ENCODE measurements at places on chromosomes 3 and 15. TPM values are rescaled to one million over a fixed set of nuclear protein-coding genes. Genes with fewer than 3 reads are reported as not detected.

- H3K4me3 ChIP-seq = no peak overlapping the region
- no peak overlapping the region for H3K27ac ChIP-seq
- H3K36me3 ChIP-seq = no peaks in the 10 kb centered on the region
- H3K4me1 ChIP-seq = no peaks in the 10 kb centered on the region
- H3K27me3 ChIP-seq = peaks cover 2% of the 10 kb centered on the region
Observed at GRCh38 chr3:73637042-73637441, 12.3 kb upstream of the PDZRN3 start.

The GJD2 gene
- total RNA-seq = not detected

DNA sequence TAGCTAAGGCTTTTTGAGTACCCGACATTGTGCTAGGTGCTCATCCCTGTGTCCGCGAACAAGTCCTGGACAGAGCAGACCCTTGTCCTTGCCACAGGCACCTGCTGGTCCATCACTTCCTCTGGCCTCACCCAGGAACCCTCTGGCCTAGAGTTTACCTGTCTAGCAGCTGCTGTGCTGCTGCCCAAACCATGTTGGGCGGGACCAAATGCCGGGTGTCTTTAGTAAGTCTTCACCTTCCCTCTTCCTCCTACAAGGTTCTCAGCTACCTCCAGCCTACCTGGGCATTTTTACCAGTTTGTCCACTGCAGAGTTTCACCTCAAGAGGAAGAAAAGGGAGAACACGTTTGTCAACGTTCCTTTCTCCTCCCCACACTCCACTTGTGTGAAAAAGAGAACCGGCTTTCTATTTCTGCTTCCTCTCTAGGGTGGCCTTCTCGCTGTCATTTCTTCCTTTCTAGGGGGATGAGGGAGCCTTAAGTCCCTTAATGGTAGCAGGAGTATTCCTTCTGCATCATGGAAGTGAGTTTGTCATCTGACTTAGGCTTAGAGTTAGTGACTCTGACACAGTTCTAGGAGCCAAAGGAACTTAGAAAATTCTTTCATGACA is 80.4 kb upstream of the GCNT3 start:
- H3K27ac ChIP-seq = no peak overlapping the region
- H3K4me1 ChIP-seq = peaks cover 3% of the 10 kb centered on the region
- no peaks in the 10 kb centered on the region for H3K36me3 ChIP-seq
- H3K27me3 ChIP-seq = no peaks in the 10 kb centered on the region
- no peak for DNase-seq
- H3K4me3 ChIP-seq = no peak overlapping the region

The STARD5 gene
- 8.9 TPM for total RNA-seq

DNA sequence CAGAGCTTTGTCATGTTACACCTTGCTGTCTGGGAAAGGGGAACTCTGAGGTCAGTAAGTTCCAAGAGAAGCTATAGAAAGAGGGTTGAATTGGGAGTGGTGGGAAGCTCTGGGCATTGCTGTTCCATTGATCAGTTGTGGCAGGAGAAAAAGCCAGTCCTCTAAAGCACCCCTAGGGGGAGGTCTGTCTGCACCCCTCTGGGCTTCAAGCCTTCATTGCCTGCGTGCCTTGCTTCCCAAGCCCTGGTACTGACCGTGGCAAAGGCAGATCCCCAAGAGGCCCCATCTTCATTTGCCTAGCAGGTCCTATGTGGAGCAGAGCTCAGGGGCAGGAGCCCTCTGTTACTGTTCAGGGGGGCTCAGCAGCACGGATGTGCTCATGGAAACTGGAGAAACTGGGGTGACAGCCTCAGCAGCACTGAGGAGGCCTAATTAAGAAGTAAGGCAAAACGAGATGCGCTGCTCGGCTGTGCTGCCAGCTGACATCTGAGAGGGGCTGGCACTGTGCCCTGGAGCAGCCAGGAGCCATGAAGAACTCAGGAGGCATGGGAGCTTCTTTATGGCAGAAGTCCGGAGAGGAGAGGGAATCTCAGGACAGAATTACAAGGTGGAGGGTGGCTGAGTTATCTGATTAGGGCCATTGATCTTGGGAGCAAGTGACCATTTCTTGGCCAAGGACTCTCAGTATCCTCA is 270.9 kb downstream of the RPLP1 start:
- H3K4me1 ChIP-seq = peaks cover 67% of the 10 kb centered on the region
- DNase-seq = no peak
- H3K27ac ChIP-seq = no peak overlapping the region
- no peaks in the 10 kb centered on the region for H3K36me3 ChIP-seq
- peaks cover 4% of the 10 kb centered on the region for H3K27me3 ChIP-seq
- no peak overlapping the region for H3K4me3 ChIP-seq

- peak overlapping the region; percentile 22 for H3K4me3 ChIP-seq
- H3K36me3 ChIP-seq = no peaks in the 10 kb centered on the region
- H3K4me1 ChIP-seq = peaks cover 11% of the 10 kb centered on the region
- DNase-seq = peak; percentile 17
- H3K27ac ChIP-seq = peak overlapping the region; percentile 58
Observed at GRCh38 chr3:131361464-131362421, 19.8 kb upstream of the NUDT16 start.

GRCh38 chr15:32677238-32677750 is 35.8 kb downstream of the SCG5 start:
- no peak overlapping the region for H3K4me3 ChIP-seq
- DNase-seq = no peak
- no peaks in the 10 kb centered on the region for H3K4me1 ChIP-seq
- H3K27ac ChIP-seq = no peak overlapping the region
- H3K27me3 ChIP-seq = no peaks in the 10 kb centered on the region

The RLBP1 gene
- total RNA-seq = not detected

DNA sequence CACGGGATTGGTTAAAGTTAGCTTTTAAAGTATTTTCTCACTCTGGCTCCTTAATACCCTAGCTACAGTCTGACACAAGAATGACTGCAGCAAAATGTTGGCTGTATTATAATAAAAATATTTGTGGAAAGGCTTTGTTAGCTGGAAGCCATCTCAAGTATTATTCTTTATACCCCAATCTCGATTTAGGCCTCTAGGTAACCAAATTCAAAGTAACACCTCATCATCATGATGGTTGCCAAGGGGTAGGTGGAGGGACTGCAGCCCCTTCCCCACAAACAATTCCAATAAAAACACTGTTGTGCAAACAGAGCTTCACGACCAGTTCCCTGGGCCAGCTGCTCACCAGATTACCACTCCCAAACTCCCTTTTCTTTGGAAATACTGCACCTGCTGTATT is 759 bp upstream of the GMPS start:
- no peak for DNase-seq
- H3K27ac ChIP-seq = peak overlapping the region; percentile 90
- H3K4me1 ChIP-seq = peaks cover 18% of the 10 kb centered on the region
- no peaks in the 10 kb centered on the region for H3K27me3 ChIP-seq
- peaks cover 6% of the 10 kb centered on the region for H3K36me3 ChIP-seq

The P3H2 gene
- not detected for total RNA-seq

DNA sequence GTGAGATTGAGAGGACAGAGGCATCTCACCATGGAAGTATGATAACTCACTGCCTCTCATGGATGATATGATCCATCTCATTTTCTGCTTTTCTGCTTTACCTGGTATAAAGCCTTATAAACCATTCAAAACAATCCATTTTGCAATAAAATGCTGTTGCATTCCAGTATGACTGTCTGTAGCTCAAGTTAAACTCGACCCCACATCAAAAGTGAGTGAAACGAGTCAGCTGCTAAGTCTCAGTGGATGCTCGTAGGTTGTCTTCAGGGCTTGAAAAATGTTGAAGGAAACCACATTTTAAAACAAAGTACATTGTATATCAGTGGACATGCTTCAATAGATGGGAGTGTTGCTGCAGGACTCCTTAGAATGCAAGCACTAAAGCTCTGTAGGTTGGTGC is 839.0 kb downstream of the TUSC7 start:
- H3K4me3 ChIP-seq = no peak overlapping the region
- H3K27ac ChIP-seq = no peak overlapping the region
- DNase-seq = no peak
- no peaks in the 10 kb centered on the region for H3K36me3 ChIP-seq
- H3K27me3 ChIP-seq = no peaks in the 10 kb centered on the region
- no peaks in the 10 kb centered on the region for H3K4me1 ChIP-seq

DNA sequence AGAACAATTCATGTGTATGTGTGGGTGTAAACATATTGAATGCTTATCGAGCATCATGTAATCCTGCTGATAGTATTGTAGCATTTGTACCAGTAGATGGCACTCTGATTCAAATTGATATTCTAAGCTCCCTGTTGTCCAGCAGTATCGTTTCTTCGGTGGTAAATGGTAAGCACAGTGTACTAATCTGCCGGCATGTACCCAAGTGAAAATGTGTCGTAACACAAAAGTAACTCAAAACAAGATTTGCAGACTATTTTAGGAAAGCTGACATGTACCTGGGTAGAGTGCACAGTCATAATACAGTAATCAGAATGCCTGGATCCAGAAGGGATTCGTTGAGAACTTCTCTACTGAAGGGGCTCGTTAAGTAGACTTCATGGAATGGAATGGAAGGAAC is 31.7 kb upstream of the MNS1 start:
- no peaks in the 10 kb centered on the region for H3K36me3 ChIP-seq
- no peak overlapping the region for H3K27ac ChIP-seq
- H3K4me3 ChIP-seq = no peak overlapping the region
- H3K27me3 ChIP-seq = peaks cover 10% of the 10 kb centered on the region
- DNase-seq = no peak

GRCh38 chr3:52225452-52226228 is at the start of gene TLR9:
TSS of gene TLR9 (minus strand) at chr3:52225645. CDS start at chr3:52225529, 116 bp downstream.
- H3K27me3 ChIP-seq = no peaks in the 10 kb centered on the region
- peaks cover 6% of the 10 kb centered on the region for H3K36me3 ChIP-seq
- peaks cover 61% of the 10 kb centered on the region for H3K4me1 ChIP-seq

GRCh38 chr3:5462086-5462485 is 274.6 kb downstream of the EDEM1 start:
- no peaks in the 10 kb centered on the region for H3K36me3 ChIP-seq
- H3K4me3 ChIP-seq = no peak overlapping the region
- H3K4me1 ChIP-seq = no peaks in the 10 kb centered on the region
- H3K27me3 ChIP-seq = peaks cover 17% of the 10 kb centered on the region
- H3K27ac ChIP-seq = no peak overlapping the region

DNA sequence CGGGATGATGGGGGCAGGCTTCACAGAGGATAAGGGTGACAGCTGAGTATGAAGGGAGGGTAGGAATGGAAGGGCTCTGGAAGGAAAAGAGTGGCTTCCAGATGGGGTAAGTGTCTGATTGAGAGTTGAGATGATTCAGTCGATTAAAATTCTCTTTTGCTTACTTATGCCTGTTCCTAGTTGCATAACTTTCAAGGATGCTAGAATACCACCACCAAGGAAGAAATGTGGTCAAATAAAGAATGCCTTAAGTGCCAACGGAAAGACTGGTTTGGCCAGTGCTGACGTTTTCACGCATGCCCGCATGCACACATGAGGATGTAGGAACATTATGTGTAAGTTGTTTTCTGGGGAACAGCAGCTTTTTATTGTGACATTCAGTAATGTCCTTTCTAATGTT is 263.4 kb upstream of the WNT5A start:
- H3K4me1 ChIP-seq = no peaks in the 10 kb centered on the region
- H3K27me3 ChIP-seq = peaks cover 5% of the 10 kb centered on the region
- H3K4me3 ChIP-seq = no peak overlapping the region
- DNase-seq = no peak
- no peaks in the 10 kb centered on the region for H3K36me3 ChIP-seq

GRCh38 chr15:91813924-91814323 is 39.6 kb upstream of the SLCO3A1 start:
- H3K27ac ChIP-seq = no peak overlapping the region
- peaks cover 10% of the 10 kb centered on the region for H3K27me3 ChIP-seq
- H3K36me3 ChIP-seq = peaks cover 4% of the 10 kb centered on the region
- no peak overlapping the region for H3K4me3 ChIP-seq
- no peaks in the 10 kb centered on the region for H3K4me1 ChIP-seq
- DNase-seq = peak; percentile 16

The THUMPD3 gene
- 59.6 TPM for total RNA-seq

DNA sequence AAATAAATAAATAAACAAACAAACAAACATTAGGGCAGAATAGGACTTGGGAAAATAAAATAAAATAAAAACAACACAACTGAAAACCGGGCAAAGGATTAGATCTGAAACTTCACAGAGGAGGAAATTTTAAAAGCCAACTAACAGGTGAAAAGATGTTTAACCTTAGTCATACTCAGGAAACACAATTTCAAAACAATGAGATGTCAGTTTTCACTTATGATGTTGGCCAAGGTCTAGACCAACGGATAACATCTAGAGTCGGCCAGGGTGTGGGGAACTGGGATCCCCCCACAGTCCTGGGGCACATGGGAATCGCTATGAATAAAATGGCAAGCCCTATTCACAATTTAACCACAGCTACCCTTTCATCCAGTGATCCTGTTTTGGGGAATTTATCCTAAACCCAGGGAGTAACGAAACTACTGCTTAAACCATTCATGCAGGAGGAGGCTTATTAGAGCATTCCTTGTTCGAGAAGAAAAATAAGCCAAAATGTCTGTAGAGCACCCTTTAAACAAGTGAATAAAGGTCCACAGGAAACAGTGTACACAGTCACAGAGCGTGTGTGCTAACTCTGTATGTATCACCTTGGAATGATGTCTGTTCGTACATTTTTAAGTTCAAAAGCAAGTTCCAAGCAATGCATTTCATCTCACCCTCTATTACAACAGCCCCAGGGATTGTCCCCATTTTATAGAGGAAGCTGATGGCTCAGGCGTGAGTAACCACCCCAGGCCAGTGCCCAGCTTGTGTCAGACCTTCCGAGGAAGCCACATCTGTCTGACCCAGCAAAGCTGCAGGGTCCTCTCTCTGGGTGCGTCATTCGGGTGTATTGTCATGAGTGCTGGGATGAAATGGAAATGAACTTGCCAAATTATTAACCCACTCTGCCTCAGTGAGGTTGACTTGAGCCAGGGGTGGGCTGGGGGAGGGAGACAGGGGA is 6.3 kb upstream of the ANPEP start:
- no peak overlapping the region for H3K27ac ChIP-seq
- no peaks in the 10 kb centered on the region for H3K4me1 ChIP-seq
- H3K4me3 ChIP-seq = no peak overlapping the region
- H3K27me3 ChIP-seq = peaks cover 29% of the 10 kb centered on the region

The TGM5 gene
- total RNA-seq = not detected

The IGSF11 gene
- total RNA-seq = 0.09 TPM

DNA sequence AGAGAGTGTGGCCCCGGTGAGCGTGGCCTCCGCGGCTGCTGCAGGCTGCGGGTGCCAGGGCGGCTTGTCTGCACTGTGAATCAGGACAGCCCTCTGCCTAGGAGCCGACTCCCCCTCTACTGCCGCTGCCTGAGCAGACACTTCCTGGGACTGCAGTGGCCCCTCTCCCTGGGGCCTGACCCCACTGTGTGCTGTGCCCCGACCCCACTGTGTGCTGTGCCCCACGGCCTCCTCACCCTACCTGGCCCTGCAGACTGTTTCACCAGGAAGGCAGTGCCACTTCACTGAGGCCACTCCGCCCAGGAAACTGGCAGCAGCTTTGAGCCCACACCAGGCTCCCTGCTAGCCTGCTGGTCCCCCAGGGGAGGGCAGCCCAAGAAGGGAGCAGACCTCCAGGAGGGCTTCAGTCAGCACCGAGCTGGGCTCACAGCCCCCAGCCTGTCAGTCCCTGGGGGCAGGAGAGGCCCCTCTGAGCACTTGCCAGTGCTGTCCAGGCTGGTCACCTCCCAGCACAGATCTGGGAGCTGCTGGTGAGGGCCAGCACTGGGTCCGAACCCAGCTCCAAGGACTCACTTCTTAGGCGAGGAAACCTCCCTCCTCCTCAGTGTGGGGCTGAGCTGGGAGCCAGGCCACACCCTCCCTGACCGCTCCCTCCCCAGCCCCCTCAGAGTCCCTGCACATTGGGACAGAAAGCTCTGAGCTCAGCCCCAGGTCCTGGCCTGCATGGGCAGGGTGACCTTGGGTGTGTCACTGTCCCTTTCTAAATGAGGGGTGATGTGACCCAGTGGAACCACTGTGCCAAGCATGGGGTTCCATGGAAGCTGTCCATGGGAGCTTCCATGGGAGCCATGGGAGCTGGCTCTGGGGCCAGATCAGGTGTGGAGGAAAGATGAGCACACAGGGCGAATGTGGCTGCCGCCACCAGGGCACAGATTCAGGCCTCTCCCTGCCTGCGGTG is 56.8 kb downstream of the DNAJB8 start:
- H3K4me1 ChIP-seq = no peaks in the 10 kb centered on the region
- H3K27me3 ChIP-seq = no peaks in the 10 kb centered on the region
- H3K36me3 ChIP-seq = no peaks in the 10 kb centered on the region
- no peak overlapping the region for H3K27ac ChIP-seq
- no peak for DNase-seq

All from activated CD4-positive, alpha-beta T cell treated with anti-CD3 and anti-CD28 coated beads for 36 hours (primary cell).